ENCODE measurements at places on chromosomes 4 and X.

- DNase-seq = no peak
These were observed 325.3 kb upstream of the TEX13C start for GRCh38 chrX:124994404-124994803.

GRCh38 chr4:114284629-114285028, 305.2 kb upstream of the ARSJ start:
- no peak for DNase-seq

GRCh38 chr4:165721815-165722214, 151.2 kb upstream of the TLL1 start:
- no peak for DNase-seq

- no peak for DNase-seq
These were observed 5.2 kb upstream of the SORCS2 start for GRCh38 chr4:7187168-7187535.

- no peak for DNase-seq
These were observed 38.9 kb downstream of the ACOX3 start for GRCh38 chr4:8401665-8402064.

DNA sequence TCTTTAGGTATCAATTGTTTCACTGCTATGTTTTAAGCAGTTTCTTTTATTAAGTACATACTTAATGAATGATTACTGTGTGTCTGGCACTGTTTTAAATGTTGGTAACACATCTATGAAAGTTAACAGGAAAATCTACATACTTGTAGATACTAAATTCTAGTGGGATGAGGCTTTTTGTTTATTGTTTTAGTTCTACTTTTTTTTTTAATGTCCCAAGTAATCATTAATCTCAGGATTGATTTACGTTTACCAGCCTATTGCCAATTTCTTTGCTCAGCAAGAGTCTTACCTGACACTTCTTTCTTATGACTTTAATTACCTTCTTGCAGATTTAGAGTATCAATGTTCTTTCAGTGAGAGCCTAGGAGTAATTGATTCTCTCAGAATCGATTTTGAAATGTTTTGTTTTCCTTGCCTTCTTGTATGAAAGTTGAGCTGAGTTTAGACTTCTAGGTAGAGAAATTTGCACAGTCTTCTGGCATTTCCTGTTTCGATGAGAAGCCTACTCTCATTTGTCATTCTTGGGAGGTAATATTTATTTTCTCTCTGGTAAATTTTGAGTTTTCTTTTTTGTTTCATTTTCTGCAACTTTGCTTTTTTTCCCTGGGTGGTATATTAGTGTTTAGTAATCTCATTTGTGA, 235.2 kb upstream of the ANKRD50 start:
- DNase-seq = peak; percentile 40

Measured in kidney tubule cell (primary cell).